ENCODE measurements at places on chromosomes 3 and 15.
A peak's percentile ranks its signal among the peaks of the same experiment; 100 is the strongest.

- no peak for DNase-seq
Measured at GRCh38 chr3:143634991-143635390, 213.3 kb downstream of the SLC9A9 start.

DNA sequence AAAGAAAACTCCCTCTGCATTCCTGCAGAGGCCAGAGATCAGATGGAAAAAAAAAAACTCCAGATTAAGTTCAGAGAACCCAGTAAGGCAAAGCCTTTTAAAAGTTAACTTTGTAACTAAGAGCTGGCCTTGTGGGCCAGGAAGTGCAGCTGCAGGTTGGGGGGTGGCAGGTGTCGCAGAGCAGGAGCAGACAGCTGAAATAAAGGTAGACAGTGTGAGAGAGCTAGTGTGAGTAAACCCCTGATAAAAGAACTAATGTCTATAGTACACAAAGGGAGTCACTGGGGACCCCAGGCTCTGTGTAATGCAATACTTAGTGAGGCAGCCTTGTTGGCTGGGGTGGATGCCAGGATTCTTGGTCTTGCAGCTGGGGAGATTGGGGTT, 42.1 kb downstream of the PPCDC start:
- DNase-seq = peak; percentile 74

GRCh38 chr3:13613343-13614190, 64.6 kb downstream of the FBLN2 start:
- no peak for DNase-seq

- DNase-seq = no peak
Measured at GRCh38 chr3:127034990-127035652, 52.2 kb downstream of the PLXNA1 start.

- no peak for DNase-seq
Measured at GRCh38 chr3:56782215-56782614, 19.5 kb downstream of the ARHGEF3 start.

DNA sequence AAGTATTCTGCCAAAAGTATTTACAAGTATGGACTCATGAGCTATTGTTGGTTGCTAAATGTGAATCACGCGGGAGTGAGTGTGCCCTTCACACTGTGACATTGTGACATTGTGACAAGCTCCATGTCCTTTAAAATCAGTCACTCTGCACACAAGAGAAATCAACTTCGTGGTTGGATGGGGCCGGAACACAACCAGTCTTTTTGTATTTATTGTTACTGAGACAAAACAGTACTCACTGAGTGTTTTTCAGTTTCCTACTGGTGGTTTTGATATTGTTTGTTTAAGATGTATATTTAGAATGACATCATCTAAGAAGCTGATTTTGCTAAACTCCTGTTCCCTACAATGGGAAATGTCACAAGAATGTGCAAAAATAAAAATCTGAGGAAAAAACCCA, 30.3 kb downstream of the SYNM start:
- DNase-seq = no peak

DNA sequence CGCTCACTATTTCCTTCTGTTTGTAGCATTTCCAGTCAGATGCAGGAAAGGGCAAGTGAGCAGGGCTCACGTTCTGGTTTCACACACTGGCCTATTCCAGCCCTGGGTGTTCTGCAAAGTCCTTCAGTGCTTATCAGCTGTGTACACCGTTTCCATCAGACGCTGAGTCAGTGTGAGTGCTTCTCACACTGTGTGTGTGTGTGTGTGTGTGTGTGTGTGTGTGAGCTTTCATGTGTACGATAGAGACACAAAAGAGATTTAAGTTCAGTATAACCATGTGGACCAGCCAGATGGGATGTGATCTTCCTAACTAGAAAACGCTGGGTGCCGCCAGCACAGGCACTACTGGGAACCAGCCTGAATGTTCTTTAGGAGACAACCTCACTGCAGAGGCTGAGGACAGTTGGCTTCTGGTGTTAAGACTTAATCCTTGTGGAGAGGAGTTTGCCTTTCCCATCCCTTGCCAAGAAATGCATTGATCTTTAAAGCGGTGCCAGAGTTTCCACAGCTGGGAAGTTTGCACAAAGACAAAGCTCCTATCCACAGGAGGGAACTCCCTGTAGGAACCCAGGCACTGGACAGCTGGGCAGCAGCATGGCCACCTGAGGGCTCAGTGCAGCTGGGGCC, 3.9 kb upstream of the CHSY1 start:
- DNase-seq = no peak

DNA sequence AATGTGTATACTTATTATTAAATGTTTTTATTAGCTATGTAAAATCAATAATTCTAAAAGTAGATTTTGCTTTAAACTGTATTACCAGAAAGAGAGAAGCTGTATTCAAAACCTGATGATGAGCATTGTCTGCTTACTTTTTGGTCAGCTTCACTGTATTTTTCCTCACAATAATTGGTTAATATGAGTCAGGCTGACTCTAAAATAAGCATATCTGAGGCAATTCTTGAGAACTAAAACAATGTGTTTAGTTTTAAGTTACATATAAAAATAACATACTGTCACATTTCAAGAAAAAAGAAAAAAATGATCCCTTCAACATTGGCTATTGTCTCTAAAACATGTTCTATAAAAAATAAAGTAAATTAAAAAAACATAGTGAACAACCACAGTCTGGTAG, 66.1 kb downstream of the EPHA3 start:
- no peak for DNase-seq

DNA sequence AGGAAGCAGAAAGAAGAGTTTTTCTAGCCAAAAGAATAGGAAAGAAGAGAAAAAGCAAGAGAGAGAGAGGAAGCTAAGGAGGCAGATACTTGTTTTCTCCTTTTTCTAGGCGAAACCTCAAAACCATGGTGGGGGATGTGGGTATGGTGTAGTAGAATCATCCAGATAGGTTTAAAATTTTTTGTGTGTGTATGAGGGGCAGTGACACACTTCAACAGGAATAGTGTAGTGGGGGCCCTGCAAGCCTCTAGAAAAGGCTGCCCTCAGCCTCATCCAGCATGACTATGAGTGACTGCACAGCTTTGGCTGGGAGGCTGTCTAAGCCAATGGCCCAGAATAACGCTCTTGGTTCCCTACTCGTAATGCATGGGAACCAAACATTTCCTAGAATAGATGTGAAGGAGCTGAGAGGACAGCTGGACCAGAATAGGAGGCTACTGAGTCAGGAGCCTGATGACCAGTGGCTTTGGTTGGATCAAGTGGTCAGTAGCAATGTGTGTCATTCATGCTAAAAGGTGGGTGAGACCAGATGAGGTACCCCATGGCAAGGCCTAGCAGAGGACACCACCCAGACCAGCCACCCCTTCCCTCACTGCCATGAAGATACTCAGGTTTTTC, 24.4 kb downstream of the MOBP start:
- DNase-seq = no peak

GRCh38 chr15:51672155-51672687, 9.1 kb upstream of the SCG3 start:
- no peak for DNase-seq

- no peak for DNase-seq
Measured at GRCh38 chr3:65268426-65268825, 580.6 kb upstream of the ADAMTS9 start.

- no peak for DNase-seq
Measured at GRCh38 chr3:173404156-173404555, 6.6 kb downstream of the NLGN1 start.

DNA sequence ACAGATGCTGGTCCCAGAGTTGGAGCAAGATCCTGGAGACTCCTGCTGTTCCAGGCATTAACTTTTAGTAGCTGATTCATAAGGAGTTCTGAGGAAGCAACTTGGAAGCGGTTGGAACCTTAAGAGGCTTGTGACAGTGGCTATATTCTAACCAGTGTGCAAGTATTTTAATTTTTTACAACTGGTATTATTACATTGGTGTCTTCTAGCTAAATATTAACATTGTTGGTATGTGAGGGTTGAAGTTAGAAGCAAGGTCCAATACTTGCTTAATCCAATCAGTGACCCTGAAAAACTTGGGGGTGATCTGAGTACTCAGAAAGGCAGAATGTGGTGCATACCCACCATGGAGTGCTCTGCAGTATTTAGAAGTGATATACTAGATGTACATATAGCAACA, 1.5 kb upstream of the OR4F15 start:
- no peak for DNase-seq

DNA sequence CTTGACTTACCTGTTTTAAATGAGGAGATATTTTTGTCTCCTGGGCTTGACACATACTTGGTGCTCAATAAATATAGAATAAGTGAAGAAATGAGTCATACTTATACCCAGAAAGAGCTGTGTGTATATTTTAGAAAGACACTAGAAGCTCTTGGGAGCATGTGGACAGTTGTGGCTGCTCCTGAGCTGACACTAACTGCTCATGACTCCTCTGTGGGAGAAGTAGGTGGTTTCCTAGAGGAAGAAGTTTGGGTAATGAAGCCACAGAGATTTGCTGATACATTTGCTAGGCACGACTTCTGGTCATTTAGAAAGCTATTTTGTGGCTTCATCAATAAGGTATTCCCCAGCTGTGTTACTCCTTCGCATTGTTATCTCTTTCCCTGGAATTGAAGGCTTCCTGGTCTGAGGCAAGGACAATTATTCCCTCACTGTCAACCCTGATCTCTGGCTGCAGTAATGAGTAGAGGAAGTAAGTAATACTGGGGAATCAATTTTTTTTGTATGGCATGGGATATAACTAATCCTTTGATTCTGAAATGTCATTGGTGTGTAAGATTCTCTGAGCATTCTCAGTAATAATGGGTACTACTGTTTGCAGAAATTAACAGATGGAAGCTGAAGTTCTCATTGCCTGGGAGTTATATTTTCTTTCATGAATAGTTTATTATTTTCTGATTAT, 79.6 kb upstream of the DCBLD2 start:
- no peak for DNase-seq

- no peak for DNase-seq
Measured at GRCh38 chr3:165526367-165526766, 310.9 kb downstream of the BCHE start.

GRCh38 chr3:196202516-196202970, 8.7 kb downstream of the ZDHHC19 start:
- DNase-seq = no peak

DNA sequence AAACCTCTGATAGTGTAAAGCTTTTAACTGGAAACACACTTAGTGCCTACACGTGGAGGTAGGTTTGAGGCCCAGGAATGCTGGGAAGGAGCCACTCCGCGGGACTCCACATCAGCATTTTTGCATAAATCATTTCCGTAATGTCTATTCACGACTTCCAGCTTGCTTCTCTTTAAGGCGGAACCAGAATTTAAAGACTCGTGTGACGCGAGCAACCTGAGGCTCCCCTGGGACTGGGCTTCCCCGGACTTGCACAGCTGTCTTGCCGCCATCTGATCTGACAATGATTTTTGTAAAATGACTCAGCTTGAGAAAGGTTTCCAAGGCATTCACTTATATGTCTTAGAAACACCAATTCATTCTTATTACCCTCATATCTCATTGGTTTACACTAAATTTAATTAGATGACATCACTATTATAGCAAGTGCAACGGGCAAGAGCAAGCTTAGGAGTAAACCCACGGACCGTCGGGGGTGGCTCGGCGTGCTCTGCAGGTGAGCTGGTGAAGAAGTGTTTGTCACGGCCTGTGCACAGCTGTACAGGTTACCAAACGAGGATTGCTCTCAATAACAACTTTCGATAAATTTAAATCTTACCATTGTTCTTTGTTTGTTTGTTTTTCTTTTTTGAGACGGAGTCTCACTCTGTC, 95.2 kb downstream of the CHSY1 start:
- DNase-seq = no peak

DNA sequence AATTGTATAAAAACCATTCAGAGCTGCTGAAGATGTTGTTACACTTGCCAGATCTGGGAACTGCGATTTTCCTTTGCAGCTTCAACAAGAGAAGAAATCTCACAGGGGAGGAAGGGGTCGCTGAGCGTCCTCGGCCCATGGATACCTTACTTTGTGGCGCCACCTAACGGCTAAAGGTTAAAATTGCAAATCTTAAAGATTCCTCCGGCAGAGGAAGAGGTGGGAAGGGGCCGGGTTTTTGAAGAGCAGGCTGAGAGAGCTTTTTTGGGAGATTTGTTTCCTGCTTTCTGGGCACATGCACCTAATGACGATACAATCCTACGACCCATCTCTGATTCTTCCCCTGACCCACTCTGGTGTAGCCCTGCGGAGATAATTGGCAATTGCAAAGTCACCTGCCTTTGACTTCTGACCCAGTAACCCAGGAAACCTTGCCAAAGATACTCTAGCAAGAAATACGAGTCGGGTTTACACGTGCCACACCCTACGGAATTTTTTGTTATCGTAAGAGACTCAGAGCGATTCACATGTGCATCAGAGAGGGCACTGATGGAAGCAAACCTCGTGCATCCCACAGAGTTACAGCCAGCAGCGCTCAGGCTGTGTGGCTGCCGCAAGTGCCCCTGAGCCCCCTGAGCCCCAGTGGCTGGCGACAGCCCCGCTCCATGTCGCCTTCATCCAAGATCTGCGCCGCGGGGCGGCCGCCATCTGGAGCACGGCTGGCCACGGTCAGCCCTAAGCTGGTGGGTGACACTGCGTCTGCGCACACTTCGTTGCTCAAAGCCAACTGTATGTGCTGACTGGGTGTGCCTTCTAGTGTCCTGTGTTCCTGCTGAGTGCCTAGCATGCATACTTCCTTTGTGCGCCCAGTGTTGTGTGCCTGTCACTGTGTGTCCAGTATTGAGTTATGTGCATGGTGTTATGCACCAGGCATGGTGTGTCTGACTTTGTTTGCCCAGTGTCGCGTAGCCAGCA, 55.2 kb upstream of the CHRNA7 start:
- peak; percentile 49 for DNase-seq

- DNase-seq = no peak
Measured at GRCh38 chr3:183563536-183563874, 8.0 kb upstream of the KLHL6 start.

- DNase-seq = no peak
Measured at GRCh38 chr3:188635258-188636042, 481.5 kb downstream of the LPP start.

DNA sequence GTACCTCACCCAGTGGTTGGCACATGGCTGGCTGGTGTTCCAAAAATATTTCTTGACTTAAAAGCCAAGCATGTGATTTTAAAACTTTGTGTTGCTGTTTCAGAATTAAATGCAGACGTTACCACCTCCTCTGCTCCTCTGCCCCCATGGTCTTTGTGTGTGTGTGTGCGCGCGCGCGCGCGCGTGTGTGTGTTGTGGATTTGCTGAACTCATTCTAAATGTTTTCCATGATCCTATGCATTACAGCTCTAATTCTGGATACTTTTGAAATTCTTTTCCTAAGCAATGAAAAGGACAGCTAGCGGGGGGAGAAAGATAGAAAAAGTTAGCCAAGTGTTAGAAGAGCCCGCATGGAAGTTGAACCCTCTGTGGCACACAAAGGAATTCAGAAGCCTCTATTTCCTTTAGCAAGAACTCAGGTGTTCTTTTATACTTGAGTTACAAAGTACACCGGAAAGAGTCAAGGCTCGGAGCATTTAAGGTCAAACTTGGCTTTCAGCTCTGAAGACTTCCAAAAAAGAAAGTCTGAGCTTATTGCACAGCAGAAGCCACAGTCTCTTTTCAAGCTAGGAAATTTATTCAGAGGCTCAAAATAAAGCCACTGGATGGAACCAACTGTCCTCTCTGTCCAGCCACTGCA, 350.5 kb upstream of the TBL1XR1 start:
- DNase-seq = no peak

All from NCI-H1092 treated with DMSO at 0.1 percent for 48 hours (cell line).